ENCODE measurements at places on chromosomes 5 and 9. TPM values are rescaled to one million over a fixed set of nuclear protein-coding genes. Genes with fewer than 3 reads are reported as not detected.

DNA sequence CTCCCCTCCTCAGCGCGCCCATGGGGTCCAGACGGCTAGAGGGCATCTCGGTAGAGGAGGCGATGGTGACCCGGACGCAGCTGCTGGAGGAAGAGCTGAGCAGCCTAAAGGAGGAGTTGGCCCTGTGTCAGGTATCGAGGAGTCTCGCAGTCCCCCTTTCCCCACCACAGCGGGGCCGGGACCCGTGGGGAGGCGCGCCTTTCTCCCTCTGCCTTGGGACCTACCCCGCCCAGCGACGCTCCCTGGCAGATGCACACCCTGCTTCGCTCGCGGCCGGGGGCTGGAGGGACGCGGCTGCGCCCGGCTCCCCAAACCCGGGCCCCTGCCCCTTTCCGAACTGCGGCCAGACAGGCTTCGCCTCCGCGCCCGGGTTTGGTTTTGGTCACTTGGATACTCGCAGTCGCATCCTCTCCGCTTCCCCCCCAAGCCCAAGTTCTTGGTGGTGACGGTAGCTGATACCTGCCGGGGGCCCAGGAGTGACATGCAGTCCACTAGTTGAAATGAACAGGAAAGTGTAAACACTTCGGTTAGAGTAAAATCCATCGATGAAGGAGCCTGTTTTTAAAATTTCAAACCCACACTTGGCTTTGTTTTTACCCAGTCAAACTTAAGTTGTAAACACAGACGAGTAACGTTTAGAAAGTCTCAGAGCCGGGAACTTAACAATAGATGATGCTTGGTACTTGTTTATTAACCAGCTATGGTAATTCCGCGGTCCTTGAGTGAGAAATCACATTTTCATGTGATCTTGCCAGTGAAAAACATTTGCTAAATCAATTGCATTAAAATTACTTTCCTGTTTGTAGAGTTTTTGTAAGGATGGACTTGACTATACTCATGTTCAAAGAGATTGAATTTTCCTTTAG is 688 bp downstream of the CNTLN start:
- H3K27ac ChIP-seq = peak overlapping the region; percentile 92
- H3K4me3 ChIP-seq = peak overlapping the region; percentile 97
- no peaks in the 10 kb centered on the region for H3K27me3 ChIP-seq
- peaks cover 4% of the 10 kb centered on the region for H3K36me3 ChIP-seq
- peak; percentile 8 for DNase-seq

DNA sequence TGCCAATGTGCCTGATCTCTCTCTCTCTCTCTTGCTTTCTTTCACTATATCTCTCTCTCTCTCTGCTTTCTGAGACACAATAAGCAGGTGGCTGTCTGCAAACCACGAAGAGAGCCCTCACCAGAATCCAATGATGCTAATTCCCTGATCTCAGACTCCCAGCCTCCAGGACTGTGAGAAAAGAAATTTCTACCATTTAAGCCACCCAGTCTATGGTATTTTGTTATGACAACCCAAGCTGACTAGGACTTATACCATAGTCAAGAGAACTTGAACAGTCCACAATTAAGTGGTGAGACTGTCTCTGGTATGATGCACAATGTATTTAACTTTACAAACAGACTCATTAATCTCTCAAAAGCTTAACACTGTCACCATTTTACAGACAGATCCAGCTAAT is 67.0 kb downstream of the NFIB start:
- H3K4me3 ChIP-seq = no peak overlapping the region
- no peak overlapping the region for H3K27ac ChIP-seq
- H3K27me3 ChIP-seq = peaks cover 2% of the 10 kb centered on the region
- no peak for DNase-seq

Gene ADAMTS13
- total RNA-seq = 0.58 TPM

GRCh38 chr5:16884595-16884994 is 51.5 kb downstream of the MYO10 start:
- no peaks in the 10 kb centered on the region for H3K27me3 ChIP-seq
- H3K4me3 ChIP-seq = peak overlapping the region; percentile 41
- peaks cover 12% of the 10 kb centered on the region for H3K36me3 ChIP-seq
- H3K27ac ChIP-seq = peak overlapping the region; percentile 51
- DNase-seq = no peak
- peaks cover 91% of the 10 kb centered on the region for H3K4me1 ChIP-seq

Gene FOXD4L5
- total RNA-seq = 0.09 TPM

DNA sequence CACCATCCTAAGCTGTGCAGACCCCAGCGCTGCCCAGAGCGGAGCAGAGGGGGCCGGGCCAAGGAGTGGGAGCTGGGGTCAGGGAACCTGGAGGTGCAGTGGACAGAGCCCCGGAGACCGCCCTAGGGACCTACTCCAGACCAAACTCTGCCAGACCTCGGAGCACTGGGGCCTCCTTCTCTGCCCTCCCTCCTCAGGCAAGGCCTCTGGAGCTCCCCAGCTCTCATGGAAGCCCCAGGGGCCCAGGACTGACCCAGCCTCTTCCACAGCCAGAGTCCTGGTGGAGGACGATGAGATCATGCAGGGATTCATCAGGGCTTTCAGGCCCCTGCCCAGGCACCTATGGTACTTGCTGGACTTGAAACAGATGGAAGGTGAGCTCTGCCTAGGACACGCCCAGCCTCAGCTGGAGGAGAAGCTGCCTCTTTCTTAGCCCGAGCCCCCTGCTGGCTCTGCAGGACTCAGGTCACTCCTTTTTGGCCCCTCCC is 3.6 kb downstream of the PAEP start:
- no peak overlapping the region for H3K27ac ChIP-seq
- no peaks in the 10 kb centered on the region for H3K4me1 ChIP-seq
- H3K27me3 ChIP-seq = peaks cover 13% of the 10 kb centered on the region
- H3K4me3 ChIP-seq = no peak overlapping the region
- no peaks in the 10 kb centered on the region for H3K36me3 ChIP-seq

Gene GPX8
- 211 TPM for total RNA-seq

Gene SLC1A3
- not detected for total RNA-seq

GRCh38 chr5:175282611-175283225 is 161.3 kb downstream of the DRD1 start:
- no peak overlapping the region for H3K4me3 ChIP-seq
- peaks cover 1% of the 10 kb centered on the region for H3K27me3 ChIP-seq

DNA sequence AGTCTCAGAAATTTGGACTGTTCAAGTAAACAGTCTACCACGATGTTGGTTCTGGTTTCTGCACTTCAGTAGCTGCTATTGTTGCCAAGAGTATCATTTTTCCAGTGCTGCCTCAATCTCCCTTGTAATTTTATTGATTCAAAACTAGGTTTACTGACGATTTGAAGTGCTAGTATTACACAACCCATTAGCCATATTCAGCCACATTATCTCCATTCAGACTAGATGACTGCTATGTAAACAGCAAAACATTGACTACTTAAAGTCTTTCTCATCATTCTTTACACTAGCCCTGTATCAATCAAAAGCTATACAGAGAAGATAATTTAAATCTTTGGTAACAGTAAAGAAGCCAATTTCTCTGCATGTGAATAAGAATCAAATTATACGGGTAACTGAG is 102.0 kb upstream of the TSLP start:
- H3K36me3 ChIP-seq = no peaks in the 10 kb centered on the region
- no peak overlapping the region for H3K27ac ChIP-seq
- H3K4me1 ChIP-seq = no peaks in the 10 kb centered on the region

Gene SPATA31C1
- not detected for total RNA-seq

GRCh38 chr5:146890066-146890465 is 11.5 kb upstream of the PPP2R2B start:
- no peak overlapping the region for H3K4me3 ChIP-seq
- H3K36me3 ChIP-seq = no peaks in the 10 kb centered on the region
- no peak overlapping the region for H3K27ac ChIP-seq
- H3K27me3 ChIP-seq = peaks cover 3% of the 10 kb centered on the region
- H3K4me1 ChIP-seq = no peaks in the 10 kb centered on the region

- no peaks in the 10 kb centered on the region for H3K27me3 ChIP-seq
- H3K4me1 ChIP-seq = no peaks in the 10 kb centered on the region
- no peak overlapping the region for H3K27ac ChIP-seq
- DNase-seq = no peak
Observed at GRCh38 chr5:82749461-82749820, 327.8 kb downstream of the TMEM167A start.

- H3K4me1 ChIP-seq = no peaks in the 10 kb centered on the region
- H3K27ac ChIP-seq = no peak overlapping the region
- peaks cover 2% of the 10 kb centered on the region for H3K27me3 ChIP-seq
- no peaks in the 10 kb centered on the region for H3K36me3 ChIP-seq
Observed at GRCh38 chr5:116583862-116584222, 9.2 kb upstream of the SEMA6A start.

- peak overlapping the region; percentile 83 for H3K27ac ChIP-seq
- H3K36me3 ChIP-seq = peaks cover 5% of the 10 kb centered on the region
Observed at GRCh38 chr5:33891446-33891787, 373 bp downstream of the ADAMTS12 start.

DNA sequence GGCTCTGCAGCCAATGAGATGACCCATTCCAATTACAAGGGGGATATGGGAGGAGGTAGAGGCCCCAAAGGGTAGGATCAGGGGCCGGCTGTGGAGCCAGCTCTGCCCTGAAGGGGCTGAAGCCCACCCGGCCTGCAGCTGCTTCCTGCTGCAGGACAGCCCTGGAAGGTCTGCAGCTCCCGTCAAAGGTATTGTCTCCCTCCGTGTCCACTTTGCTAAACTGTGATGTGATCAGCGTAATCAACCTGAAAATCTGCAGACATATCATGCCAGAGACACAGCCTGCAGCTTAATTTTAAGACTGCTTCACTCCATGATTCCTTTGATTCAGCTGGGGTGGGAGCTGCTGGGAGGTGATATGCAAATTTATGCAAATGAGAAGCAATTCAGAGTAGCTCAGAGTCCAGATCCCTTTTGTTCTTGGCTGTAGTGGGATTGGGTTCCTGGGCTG is 90.7 kb downstream of the GADD45G start:
- no peak overlapping the region for H3K27ac ChIP-seq
- H3K27me3 ChIP-seq = no peaks in the 10 kb centered on the region
- no peaks in the 10 kb centered on the region for H3K4me1 ChIP-seq
- H3K4me3 ChIP-seq = no peak overlapping the region
- H3K36me3 ChIP-seq = no peaks in the 10 kb centered on the region

Gene PRDM9
- total RNA-seq = not detected

GRCh38 chr9:5191985-5192384 is 6.5 kb upstream of the INSL6 start:
- H3K4me1 ChIP-seq = no peaks in the 10 kb centered on the region
- DNase-seq = no peak
- H3K4me3 ChIP-seq = no peak overlapping the region

DNA sequence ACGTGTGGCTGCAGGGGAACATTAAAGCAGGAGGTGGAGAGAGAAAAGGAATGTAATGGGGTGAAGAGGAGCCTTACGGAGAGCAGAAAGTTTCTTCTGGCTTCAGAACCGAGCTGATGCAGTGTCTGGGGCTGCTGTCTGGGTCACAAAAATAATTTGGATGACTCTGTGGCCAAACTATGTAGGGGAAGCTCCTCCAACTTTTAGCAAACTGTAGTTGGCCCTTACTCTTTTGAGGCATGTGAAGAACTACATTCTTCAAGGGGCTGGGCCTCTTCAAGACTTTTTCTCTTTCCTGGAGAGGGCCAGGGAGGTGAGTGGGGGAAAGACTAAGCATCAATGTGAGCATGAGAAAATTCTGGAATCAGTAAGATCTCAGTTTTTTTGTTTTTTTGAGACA is 31.9 kb upstream of the SPARC start:
- peak overlapping the region; percentile 93 for H3K27ac ChIP-seq
- H3K4me1 ChIP-seq = peaks cover 53% of the 10 kb centered on the region
- H3K27me3 ChIP-seq = no peaks in the 10 kb centered on the region
- H3K36me3 ChIP-seq = no peaks in the 10 kb centered on the region
- peak overlapping the region; percentile 76 for H3K4me3 ChIP-seq

DNA sequence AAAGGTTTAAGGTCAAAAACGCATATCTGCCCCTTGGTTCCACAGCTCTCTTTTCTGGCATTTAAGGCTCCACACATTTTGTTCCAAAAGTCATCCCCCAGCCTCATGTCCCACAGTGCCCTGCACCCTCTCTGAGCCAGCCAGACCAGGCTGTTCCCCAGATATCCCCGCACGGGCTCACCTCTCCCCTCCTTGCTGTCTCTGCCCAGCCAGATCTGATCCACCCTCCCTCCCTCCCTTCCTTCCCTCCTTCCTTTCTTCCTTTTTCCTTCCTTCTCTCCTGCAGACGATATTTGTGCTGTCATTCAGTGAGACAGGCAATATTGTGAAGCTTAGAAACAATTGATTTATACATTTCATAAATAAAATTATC is 37.0 kb downstream of the DUSP1 start:
- DNase-seq = no peak
- H3K27me3 ChIP-seq = peaks cover 3% of the 10 kb centered on the region
- peaks cover 36% of the 10 kb centered on the region for H3K4me1 ChIP-seq
- peak overlapping the region; percentile 100 for H3K27ac ChIP-seq
- H3K36me3 ChIP-seq = no peaks in the 10 kb centered on the region
- H3K4me3 ChIP-seq = peak overlapping the region; percentile 78

Gene PCDHGA2
- total RNA-seq = 3.3 TPM

- H3K36me3 ChIP-seq = no peaks in the 10 kb centered on the region
- H3K27ac ChIP-seq = no peak overlapping the region
- H3K4me1 ChIP-seq = peaks cover 16% of the 10 kb centered on the region
- no peak overlapping the region for H3K4me3 ChIP-seq
- H3K27me3 ChIP-seq = peaks cover 2% of the 10 kb centered on the region
Observed at GRCh38 chr9:15417626-15418025, 5.0 kb upstream of the SNAPC3 start.

Gene SERINC5
- 19.1 TPM for total RNA-seq
